ELF-1 (cell line): ENCODE measurements at places on chromosomes 2 and 18.

GRCh38 chr2:233433029-233433428 lies 78.7 kb downstream of the DGKD start:
- DNase-seq, result no peak

DNA sequence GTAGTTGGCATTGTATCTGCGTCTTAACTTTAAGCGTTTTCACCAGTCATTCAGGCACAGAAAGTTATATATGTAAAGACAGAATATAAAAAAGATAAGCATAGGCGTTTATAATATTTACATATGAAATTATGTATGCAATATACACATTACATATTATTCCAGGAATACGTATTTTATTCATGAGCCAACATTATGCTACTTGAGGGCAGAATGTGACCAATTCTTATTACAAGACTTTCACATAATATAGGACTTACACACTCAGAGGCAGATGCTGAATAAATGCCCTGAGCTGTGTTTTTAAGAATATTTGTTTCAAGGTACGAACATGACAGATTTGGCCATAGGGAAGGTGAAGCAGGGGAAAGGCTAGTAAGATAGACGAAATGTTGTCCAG lies 874.7 kb downstream of the NRXN1 start:
- no peak for DNase-seq

DNA sequence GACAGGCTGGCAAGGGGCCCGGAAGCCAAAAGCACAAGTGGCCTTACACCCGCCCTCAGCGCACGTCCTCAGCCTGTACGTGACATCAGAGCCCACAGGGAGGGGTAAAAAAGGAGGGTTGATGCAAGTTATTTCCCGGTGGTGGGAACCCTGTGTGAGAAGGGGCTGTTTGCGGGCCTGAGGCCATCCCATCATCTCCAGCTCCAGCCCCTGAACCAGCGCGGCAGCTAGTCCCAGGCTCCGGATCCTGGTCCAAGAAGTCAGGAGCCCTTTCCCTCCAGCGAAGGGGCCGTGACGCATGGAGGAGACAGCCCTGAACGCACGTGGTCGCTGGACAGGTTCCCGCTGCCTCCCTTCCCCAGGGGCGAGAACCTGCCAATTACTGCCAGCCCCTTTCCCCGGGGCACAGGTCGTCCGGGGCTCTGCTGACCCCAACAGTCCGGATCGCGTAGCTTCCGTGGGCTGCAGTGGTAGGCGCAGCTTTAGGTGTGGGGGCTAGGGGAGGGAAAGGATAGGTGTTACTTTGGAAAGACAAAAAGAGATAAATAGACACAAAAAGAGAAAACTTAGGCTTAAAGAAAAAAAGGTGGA lies 1.3 kb upstream of the LRP2 start:
- DNase-seq, result peak; percentile 90

GRCh38 chr2:147792966-147793617 lies 51.7 kb upstream of the ACVR2A start:
- DNase-seq, result no peak

DNA sequence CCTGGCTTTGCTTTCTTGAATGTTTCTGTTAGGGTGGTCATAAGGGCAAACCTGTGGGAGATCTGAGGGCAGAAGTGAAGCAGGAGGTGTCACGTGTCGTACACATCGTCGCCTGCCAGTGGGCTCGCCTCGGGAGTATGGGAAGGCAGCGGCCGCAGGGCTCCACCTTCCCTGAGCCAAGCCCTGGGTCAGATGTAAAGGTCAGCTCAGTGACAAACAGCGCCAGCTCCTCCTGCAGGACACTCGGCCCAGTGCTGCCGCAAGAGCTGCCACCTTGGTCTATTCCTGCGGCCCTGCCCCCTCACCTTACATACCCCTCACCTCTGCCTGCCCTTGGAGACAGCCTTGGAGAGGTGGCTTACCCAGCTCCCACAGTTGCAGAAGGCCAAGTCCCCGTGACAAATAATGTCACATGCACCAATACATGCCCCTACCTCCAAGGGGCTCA lies 64.2 kb downstream of the PSMG2 start:
- peak; percentile 87 for DNase-seq
